ENCODE measurements at places on chromosomes 2 and 18.

DNA sequence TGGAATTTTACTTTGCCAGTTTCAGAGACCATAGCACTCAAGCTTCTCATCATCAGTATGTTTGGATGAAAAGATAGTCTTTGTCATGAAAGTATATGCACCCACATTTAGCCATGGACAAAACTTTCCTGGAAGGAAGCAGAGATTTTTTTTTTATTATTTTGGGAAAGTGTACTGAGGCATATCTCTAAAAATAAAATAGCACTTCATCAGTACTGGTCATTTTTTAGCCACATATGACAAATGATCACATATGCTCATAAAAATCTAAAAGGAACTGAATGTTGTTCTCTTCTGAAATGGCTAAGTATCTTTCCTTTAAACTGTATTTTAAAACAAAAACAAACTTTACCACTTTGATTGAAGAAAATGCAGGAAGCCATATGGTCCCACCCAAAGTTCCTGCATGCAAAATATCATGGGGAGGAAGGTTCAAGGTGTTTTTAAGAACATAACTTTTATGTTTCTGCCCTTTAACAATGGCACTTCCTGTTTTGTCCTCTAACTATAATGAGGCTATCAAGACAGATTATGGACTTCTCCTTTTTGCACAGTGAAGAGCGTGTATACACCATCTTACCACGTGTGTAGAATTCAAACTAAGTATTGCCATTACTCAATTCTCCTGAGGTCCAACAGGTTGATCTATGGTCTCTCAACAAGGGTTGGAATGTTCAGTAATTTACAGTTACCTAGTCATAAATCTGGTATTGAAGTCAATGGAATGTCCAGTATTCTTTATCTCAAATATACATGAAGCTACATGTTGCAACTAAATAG lies 77.1 kb upstream of the SLC39A10 start:
- peak; percentile 84 for DNase-seq

- DNase-seq, result no peak
Measured at GRCh38 chr18:32114293-32114942, 22.7 kb downstream of the RNF138 start.

DNA sequence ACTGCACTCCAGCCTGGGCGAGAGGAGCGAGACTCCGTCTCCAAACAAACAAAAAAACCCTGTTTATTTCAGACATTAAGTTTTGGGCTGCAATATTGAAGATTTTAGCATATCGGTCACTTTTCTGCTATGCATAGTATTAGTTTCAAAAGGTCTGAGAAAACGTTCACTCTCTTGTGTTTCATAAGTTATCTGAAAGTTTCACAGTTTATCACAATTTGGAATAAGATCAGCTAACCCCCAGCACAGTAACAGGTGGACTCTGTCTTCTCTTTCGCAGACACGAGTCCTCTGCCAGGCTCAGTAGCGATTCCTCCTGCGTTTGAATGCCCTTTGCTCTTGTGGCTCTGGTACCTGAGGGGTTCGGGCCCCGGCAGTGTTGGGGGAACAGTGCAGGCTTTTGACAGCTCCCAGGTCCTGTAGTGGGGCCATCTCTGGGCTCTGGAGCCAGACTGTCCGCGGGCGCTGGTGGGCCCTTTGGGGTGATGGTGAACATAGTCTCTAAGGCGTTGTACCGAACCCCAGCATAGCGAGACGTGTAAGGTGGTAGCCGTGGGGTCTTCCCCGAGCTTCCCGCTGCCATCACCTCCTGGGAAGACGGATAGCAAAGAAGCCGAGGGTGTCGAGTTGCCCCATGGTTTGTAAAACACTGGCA lies 20.4 kb downstream of the NFATC1 start:
- no peak for DNase-seq

- peak; percentile 80 for DNase-seq
Measured at GRCh38 chr18:70228536-70228935, 23.0 kb upstream of the RTTN start.

- peak; percentile 52 for DNase-seq
Measured at GRCh38 chr2:134120733-134121630, 132.9 kb upstream of the MGAT5 start.

GRCh38 chr2:239390546-239391285 lies 10.1 kb downstream of the HDAC4 start:
- DNase-seq, result no peak
